Mesenteric fat pad (tissue), 1 donor: ENCODE measurements at places on chromosomes 7 and 10.
A peak's percentile ranks its signal among the peaks of the same experiment; 100 is the strongest.

GRCh38 chr7:126040114-126041045 lies 1110.8 kb upstream of the POT1 start:
- no peak for DNase-seq

- no peak for DNase-seq
These were observed 106.4 kb downstream of the CAMK1D start for GRCh38 chr10:12455766-12456165.

- no peak for DNase-seq
These were observed 1660.3 kb upstream of the LRRTM3 start for GRCh38 chr10:65265451-65265954.

- no peak for DNase-seq
These were observed 312.0 kb upstream of the ZMIZ1 start for GRCh38 chr10:78756604-78757343.

DNA sequence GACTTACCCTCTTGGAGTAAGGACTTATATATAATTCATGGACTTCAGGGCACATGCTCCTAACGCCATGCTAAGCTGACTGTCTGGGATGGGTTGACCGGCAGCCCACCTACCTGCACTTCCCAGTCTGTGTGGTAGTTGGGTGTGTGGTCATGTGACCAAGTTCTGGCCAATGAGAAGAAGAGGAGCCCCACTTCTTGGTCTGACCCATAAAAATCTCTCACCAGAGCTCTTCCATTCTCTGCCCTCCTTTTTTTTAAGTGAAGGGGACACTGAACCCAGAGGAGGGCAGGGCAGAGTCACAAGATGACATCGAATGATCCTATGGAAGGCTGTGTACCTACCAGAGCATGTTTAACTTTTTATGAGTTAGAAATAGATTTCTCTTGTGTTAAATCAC lies 370.1 kb downstream of the FRMD4A start:
- no peak for DNase-seq

DNA sequence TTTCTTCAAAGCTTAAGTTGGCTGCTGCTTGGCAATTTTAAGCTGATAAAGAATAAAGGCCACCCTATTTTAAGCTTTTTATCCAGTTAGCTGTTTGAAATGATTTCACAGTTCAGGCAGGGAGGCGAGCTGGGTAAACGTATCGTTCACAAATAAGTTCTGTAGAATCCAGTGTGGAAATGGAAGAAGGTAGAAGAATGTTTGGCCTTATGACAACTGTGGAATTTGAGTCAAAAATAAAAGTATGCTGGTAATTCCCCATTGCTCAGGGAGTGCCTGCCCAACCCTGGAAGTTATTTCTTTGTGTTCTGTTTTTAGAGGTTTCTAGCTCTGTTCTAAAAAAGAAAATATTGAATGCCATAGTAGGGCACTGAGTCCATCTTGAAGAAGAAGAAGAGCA lies 113.1 kb downstream of the ARL4A start:
- no peak for DNase-seq

GRCh38 chr10:125548356-125548755 lies 134.6 kb downstream of the TEX36 start:
- DNase-seq = no peak

DNA sequence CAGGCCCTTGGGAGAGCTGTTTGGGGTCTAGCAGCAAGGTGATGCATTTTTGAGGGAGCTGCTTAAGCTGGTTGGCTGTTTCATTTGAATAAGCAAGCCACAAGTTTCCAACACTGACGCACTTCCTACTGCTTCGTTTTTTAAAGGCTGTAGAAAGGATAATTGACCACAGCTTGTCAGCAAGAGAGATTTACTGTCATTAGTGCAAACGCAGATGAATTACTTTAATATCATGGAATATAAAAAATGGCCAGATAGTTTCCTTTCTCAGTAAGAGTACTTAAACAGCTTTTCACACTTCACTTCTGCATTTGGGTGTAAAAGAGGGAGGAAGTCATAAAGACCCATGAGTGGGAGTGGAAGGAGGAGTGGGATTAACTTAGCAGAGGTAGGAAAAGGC lies 61.5 kb downstream of the FZD1 start:
- DNase-seq = no peak

GRCh38 chr10:68007356-68007755 lies 67.7 kb downstream of the HERC4 start:
- no peak for DNase-seq

GRCh38 chr7:39978230-39978934 lies 28.3 kb downstream of the CDK13 start:
- DNase-seq = no peak

DNA sequence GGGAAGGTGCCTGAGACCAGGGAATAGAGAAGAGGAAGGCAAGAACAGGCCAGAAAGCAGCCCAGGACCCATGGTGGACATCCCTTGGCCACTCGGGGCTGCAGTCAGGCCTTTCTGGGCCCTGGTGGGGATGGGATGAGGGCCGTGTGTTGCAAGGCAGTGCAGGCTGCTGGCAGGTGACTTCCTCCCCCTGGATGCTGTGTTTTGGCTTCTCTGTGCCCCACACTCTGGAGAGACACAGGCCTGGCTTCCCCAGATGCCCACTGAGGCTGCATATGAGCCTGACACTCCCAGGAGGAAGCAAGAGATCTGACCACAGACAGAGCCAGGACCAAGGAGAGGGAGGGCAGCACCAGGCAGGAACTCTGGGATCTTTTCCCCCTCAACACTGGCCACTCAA lies 39.9 kb downstream of the ANXA8 start:
- DNase-seq = peak; percentile 73

DNA sequence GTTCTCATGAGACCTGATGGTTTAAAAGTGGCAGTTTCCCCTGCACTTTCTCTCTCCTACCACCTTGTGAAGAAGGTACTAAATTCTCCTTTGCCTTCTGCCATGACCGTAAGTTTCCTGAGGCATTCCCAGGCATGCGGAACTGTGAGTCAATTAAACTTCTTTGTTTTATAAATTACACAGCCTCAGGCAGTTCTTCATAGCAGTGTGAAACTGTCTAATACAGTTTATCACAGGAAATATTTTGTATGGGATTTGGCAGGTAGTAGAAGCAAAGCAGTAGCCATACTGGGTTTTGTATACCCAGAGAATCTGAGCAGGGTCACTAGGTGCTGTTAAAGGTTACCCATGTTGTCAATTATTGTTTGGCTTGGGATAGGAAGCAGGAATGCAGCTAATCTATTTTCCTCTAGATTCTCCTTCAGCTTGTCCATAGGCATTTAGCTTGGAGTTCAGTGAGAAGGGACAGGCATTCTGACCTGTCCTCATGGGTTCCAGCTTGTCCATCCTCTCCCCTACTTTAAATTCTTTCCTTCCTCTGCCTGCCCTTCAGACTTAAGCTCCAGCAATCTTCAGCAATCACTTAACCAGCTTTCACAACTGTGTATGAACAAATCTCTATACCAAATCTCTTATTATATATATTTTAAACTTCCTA lies 186.7 kb downstream of the PCLO start:
- DNase-seq = no peak
